ENCODE measurements at places on chromosomes 7 and 10.

DNA sequence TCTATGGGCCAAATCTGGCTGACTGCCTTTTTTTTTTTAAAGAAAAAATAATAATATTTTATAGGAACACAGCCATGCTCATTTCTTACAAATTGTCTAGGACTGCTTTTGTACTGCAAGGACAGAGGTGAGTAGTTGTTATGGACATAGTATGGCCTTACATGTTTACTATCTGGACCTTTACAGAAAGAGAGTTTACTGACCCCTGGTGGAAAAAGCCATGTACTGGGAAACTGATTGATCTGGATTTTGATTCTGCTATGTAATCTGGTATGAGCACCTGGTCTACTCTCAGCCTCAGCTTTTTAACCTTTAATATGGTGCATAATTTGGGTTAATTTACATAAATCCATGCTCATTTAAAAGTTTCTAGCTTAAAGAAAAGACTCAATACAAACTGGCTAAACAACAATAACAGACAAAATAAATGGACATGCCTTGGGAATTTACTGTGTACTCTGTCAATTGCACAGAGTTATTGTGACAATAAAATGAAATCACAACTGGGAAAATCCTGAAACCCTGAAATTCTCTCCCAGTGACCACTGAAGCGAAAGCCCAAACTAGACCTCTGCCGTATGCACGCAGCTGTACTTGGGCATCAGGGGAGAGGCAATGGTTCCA lies 260.7 kb downstream of the BMPER start:
- no peak for DNase-seq

- no peak for DNase-seq
Observed at GRCh38 chr7:49074538-49074937, 150.2 kb downstream of the CDC14C start.

DNA sequence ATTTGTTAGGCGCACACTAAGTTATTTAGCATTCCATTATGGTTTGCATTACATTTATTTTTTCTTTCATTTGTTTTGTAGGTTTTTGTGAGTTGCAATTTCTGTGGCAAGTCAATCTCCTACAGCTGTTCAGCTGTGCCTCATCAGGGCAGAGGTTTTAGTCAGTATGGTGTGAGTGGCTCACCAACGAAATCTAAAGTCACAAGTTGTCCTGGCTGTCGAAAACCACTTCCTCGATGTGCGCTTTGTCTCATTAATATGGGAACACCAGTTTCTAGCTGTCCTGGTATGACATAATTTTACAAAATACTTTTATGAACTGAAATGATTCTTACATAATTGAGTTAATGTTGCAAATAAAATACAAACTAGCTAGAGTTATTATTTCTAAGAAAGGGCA lies 29.5 kb downstream of the MIOS start:
- DNase-seq = no peak

GRCh38 chr10:113094114-113094486 lies 144.1 kb downstream of the TCF7L2 start:
- no peak for DNase-seq

GRCh38 chr7:68813551-68814080 lies 784.7 kb upstream of the AUTS2 start:
- no peak for DNase-seq

Measured in HS-27A (cell line).